ENCODE measurements at places on chromosomes 12 and 14.

GRCh38 chr12:113424915-113425823, 3.0 kb downstream of the SDSL start:
- no peak for DNase-seq

- no peak for DNase-seq
Measured at GRCh38 chr14:77902811-77903210, 102.9 kb downstream of the ADCK1 start.

DNA sequence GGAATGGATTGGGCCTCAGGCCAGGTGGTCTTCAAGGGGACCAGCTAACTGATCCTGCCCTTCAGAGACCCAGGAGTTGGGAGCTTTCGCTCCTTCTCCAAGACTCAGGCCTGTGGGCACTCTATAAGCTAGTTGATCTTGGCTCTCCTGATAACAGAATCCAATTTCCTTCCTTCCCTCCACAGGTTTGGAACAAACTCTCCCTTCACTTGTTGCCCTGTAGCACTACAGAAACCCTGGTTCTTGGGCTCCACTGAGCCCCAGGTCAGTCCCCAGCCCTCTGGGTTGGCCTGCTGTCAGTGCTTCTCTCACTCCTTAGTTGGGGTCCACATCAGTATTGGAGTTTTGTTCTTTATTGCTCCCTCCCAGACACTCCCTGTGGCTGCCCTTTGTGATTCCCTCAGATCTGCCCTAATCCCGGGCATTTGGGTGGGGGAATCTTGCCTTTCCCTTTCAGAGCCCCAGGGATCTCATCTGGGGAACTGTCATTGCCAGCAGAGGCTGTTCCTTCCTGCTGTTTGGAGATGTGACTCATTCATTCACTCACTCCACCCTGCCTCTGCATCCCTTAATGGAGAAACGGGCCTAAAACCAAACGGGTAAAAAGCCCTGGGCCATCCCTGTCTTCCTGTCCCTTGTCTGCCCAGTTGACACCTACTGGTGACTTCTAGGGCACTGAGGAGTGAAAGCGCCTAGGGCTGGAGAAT, 4.4 kb upstream of the GPD1 start:
- no peak for DNase-seq

DNA sequence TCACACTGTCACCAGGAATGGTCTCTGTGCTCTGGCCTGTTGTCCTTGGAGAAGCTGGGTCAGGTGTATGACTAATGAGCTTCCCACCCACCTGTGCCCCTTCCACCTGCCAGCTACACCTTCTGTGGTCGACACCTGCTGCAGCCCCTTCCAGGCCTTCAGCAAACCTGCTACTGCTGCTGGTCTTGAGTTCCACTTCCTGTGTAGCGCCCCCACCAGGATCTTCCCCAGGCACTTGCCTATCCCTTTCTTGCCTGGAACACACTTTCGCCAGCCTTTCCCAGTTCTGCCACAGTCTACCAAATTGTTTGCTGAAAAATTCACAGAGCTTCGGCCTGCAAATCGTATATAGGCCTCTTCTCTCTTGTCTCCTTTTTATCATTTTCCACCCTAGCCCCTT, 75.3 kb downstream of the CRACR2A start:
- DNase-seq: no peak

- no peak for DNase-seq
Measured at GRCh38 chr14:36313898-36314297, 6.5 kb downstream of the MBIP start.

- no peak for DNase-seq
Measured at GRCh38 chr12:105954951-105955931, 183.5 kb downstream of the NUAK1 start.

All from stimulated activated CD8-positive, alpha-beta memory T cell treated with anti-CD3 and anti-CD28 coated beads, Interleukin-7, amount 100 ng/mL, for 4 hours (primary cell).